A549 treated with CpdA at 1 μM for 4 hours (cell line): ENCODE measurements at places on chromosomes 5 and 9. TPM values are rescaled to one million over a fixed set of nuclear protein-coding genes. Genes with fewer than 3 reads are reported as not detected.

SCAMP1 gene
- total RNA-seq, result 18.5 to 29.4 TPM (median 25.7 TPM) in 5 replicates

CYLC2 gene
- not detected in 5 replicates for total RNA-seq

EGR1 gene
- 7.3 to 12.6 TPM (median 11.2 TPM) in 5 replicates for total RNA-seq

PWWP2A gene
- 10.6 to 12.8 TPM (median 11.2 TPM) in 5 replicates for total RNA-seq
